ENCODE measurements at places on chromosomes 4 and X.

GRCh38 chr4:2172161-2172560, 69.8 kb downstream of the HAUS3 start:
- no peak for DNase-seq

GRCh38 chrX:5672099-5672498, 556.6 kb downstream of the NLGN4X start:
- no peak for DNase-seq

DNA sequence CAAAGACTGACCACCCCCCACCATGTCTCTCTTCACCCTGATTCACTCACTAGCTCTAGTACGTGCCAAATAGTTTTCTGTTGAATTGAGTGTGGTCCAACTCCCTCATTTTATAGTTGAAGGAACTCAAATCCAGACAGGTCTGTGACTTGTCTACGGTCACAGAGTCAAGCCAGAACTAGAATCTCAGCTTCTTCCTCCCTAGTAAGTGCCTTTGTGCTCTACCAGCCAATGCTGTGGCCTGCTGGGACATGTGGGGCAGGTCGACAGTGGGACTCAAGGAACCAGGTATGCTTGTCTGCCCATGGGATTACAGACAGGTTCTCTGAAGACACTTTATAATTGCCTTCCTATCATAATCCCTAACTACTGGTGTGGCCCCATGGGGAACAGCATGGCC, 108.6 kb upstream of the CPEB2 start:
- no peak for DNase-seq

DNA sequence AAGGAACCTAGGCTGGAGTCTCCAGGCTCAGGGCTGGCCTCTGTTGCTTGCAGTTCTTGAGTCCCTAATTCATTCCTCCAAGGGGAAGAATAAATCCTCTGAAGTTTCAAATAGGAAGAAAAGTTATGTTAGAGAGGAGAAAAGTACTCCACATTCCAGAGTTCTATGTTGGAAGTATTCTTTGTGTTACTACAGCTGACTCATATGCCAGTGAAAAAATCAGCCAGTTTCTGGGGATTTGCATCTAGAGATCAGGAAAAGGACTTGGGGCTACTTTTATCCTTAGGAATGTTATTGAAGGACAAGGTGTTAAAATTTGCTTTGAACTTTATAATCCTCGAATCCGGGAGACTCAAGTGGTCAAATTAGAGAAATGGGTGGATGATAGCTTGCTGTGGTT, 11.7 kb upstream of the NUDT9 start:
- no peak for DNase-seq

- DNase-seq, result no peak
These were observed 203.3 kb upstream of the HS3ST1 start for GRCh38 chr4:11632025-11632424.

DNA sequence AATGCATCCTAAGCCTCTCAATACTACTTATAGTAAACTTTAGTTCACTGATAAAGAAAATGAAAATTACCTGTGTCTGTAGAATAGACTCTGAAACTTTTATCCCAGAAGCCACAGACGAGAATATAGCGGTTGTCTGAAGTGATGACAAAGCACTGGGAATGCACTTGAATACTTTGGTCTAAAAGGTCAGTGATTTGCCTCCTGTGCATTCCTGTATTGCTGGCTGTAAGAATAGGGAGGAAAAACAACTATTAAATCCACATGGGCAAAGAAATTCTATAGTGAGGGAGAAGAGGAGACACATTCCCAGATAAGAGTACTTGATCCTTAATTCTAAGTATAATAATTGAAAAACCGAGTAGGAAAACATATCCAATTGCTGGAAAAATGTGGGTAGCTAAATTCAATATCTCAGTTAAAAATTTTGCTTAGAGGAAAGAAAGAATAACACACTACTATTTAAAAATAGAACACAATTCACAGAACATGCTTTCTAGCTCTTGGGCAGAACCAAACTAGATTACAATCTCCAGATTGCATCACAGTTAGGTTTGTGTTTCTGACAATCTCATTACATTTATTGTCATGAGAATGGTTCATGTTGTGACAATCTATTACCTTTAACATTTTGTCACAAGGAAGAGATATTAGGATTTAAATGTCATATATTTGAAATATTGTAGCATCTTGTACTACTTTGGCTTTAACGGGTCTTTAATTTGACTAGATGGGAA, 232.1 kb downstream of the DCLK2 start:
- no peak for DNase-seq

DNA sequence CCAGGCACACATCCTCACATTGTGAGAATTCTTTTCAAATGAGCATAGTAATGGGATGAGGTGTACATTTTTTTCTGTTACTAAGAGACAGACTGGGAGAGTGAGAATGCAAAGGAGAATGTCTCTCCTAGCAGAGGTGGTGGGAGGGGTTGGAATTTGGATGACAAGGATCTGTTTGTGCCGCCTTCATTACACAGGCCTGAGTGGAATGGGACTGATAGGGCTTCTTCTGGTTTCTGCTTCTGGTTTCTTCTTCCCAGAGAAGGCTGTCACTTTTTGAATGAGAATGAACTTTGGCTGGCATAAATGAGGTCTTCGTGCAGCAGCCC, 55.4 kb downstream of the C4orf51 start:
- DNase-seq, result peak; percentile 94

- DNase-seq, result peak; percentile 53
These were observed 14.5 kb upstream of the STS start for GRCh38 chrX:7133050-7133440.

DNA sequence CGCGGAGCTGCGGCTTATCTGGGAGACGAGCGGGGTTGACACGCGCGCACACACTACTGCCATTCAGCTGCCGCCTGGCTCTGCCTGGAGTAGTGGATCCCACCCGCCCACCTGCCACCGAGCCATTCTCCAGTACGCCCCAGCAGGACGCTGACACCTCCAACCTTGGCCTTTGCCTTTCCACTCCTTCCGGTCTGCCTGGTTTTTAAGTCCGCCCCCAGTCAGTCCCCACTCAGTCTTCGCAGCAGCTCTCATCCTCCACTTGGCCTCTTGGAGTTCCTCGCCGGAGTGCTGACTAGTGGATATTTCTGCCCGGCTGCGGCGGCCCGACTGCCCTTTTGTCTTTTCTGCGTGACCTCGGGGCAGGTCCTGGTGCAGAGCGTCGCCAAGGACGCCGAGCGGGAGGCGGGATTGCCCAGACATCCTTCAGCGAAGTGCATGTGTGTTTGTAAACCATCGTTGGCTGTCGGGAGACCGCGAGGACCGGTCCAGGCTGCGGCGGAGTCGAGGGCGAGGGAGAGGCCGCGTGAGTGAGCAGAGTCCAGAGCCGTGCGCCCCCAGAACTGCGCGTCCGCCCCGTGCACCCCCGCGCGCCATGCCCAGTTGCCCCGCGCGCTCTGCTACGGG, 1.1 kb downstream of the SLIT2 start:
- peak; percentile 90 for DNase-seq

- no peak for DNase-seq
These were observed 337.1 kb upstream of the CTSO start for GRCh38 chr4:156290811-156291210.

DNA sequence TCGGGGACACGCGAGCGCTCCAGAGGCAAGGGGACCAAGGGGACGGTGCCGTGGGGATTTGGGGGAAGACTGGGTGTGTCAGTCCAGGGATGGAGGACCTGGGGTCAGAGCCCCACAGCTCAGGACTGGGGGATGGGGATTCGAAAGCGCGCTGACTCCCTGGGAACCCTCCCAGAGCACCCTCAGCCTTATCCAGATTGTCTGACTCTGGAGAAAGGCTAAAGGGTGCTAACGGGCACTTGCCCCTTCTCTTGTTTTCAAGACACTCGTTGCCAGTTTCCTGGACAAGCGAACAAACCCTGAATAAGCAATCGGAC, 1.1 kb downstream of the DOCK11 start:
- no peak for DNase-seq

DNA sequence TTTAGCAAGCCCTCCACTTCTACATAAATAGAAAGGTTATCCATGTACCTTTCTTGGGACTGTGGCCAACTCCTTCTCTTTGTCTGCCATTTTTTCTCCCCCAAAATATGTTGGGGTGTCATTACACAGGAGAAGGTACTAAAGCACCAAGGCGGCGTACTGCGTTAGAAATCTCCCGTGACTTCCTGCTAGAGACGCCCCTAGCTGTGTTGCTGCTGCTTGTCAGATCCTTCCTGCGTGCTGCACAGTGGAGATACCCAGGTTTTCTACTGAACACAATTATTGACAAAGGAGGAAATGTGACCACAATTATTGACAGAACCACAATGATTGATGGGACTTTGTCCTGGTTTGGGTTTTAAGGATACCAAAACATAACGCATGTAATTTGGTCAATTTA, 97.7 kb downstream of the EFHC2 start:
- DNase-seq, result no peak

DNA sequence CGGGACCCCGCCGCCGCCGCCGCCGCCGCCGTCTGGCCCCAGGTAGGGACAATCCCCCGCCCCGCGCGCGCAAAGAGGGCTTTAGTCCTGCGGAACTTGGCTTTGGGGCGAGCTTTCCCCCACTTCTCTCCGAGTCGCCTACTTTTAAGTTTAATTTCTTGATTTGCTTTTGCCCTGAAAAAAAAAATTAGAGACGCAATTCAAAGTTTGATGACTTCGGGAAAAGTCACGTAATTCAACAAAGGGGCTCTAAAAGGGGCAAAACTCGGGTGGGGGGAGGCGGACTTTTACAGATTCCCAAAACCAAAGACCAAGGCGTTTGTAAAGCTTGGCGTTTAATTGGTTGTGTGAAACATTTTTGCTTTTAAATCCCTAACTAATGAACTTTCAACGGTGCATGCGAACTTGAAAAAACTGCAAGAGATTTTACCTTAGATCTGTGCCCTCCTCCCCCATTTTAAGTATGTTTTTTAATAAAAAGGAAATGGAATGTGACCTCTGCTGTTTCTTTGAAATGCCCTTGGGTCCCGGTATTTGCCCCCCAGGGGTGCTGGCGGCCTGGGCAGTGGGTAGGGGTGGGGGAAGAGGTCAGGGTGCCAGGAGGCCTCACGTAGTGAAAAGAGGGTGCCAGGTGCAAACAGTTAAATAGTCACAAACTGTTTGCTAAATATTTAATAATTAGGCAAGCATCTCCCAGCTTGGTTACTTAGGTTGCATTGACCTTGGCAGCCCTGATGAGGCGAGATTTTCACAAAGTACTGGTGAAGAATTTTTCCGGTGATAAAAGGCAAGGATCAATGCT, 209.7 kb downstream of the NWD2 start:
- DNase-seq, result no peak

DNA sequence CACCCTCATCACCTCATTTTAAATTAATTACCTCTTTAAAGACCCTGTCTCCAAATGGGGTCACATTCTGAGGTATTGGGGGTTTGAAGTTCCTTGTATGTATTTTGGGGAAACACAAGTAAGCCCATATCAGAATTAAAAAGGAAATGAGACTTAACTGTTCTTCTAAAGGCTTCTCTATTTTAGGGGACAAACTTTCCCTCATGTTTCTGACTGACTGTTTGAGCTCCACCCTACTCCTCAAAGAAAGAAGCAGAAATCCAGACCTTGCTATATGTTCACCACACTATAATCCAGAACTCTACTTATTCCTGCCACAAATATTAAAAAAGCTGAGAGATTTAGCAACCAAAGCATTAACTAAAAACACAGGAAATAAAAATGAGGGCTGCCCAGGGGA, 258.8 kb downstream of the ARHGAP24 start:
- DNase-seq, result no peak

GRCh38 chr4:96691521-96691920, 851.6 kb downstream of the PDHA2 start:
- DNase-seq, result no peak

GRCh38 chr4:140704392-140704960, 51.7 kb downstream of the TBC1D9 start:
- no peak for DNase-seq

- DNase-seq, result no peak
These were observed 301.9 kb upstream of the HS3ST1 start for GRCh38 chr4:11730545-11730944.

GRCh38 chr4:38523524-38524448, 140.2 kb upstream of the KLF3 start:
- peak; percentile 52 for DNase-seq

- peak; percentile 56 for DNase-seq
These were observed 404.6 kb downstream of the PRDM5 start for GRCh38 chr4:120517966-120518365.

Data from osteoblast (primary cell).